ENCODE measurements at places on chromosomes 11 and 22.

- peak; percentile 96 for DNase-seq
Measured at GRCh38 chr22:31496007-31496734, at the start of gene SFI1. Gene SFI1, plus strand, starts transcription at chr22:31496536. Its CDS starts 11,749 bp downstream, at chr22:31508285.

- DNase-seq = no peak
Measured at GRCh38 chr11:75595429-75595828, 33.4 kb downstream of the SERPINH1 start.

- DNase-seq = no peak
Measured at GRCh38 chr11:15670520-15671070, 555.9 kb downstream of the INSC start.

DNA sequence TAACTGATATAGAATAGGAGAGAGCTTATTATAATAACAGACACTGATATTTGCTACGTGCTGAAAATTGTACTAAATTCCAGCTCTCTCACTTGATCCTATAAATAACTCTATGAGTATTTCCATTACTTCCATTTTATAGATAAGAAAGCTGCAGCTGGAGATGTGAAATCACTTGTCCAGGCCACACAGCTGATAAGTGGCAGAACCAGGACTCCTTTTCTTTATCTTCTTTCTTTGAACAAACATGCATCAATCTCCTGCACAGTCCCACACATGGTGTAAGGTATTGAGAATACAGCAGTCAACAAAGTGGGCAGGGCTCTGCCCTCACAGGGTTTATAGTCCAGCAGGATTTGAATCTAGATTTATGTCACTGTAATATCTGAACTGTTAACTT, 652.1 kb downstream of the NELL1 start:
- no peak for DNase-seq

DNA sequence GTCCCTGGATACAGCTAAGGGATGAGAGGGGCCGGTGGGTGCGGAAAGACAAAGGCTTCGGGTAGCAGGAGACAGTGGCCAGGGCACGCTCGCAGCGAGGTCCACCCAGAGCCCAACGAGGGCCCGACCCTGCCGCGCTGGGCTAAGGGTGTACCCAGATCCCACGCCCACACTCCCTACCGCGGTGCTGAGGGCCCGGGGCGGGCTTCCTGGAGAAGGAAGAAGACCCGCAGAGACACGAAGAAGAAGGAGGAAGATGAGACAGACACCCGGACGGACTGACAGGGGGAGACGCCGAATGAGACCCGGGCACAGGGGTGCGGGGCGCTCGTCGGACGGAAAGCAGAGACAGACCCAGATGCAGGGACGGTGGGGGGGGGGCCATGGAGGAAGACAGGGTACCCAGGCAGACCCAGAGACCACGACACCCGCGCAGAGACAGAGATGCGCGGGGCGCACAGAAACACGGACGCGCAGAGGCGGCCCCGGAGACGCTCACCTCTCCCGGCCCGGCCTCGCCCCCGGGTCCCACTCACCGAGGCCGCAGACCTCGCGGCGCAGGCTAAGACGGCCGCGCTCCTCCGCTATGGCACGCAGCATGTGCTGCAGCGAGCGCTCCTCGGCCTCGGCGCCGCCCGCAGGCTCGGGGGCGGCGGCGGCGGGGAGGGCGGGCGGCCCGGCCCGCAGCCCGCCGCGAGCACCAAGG, 437 bp downstream of the KIAA0930 start:
- DNase-seq = peak; percentile 34

- no peak for DNase-seq
Measured at GRCh38 chr22:46897246-46897623, 134.8 kb downstream of the TBC1D22A start.

- no peak for DNase-seq
Measured at GRCh38 chr11:72742513-72743320, 9.5 kb downstream of the ARAP1 start.

DNA sequence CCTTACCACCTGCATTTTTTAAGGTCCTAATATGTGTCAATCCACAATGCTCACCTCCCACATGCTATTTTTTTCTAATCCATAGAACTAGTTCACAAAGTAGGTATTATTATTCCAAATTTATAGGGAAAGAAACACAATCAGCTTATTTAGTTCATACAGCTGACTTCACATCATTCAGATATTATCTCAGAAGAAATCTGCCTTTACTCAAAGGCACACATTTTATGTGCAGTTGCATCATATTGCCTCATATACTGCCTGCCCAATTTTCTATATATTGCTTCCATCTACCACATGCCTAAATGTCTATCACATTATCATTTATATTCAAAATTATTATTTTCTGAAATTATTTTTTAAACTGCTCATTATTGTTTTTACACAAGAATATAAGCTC, 88.7 kb upstream of the LUZP2 start:
- no peak for DNase-seq

- no peak for DNase-seq
Measured at GRCh38 chr11:65895482-65895981, 4.7 kb downstream of the FOSL1 start.

DNA sequence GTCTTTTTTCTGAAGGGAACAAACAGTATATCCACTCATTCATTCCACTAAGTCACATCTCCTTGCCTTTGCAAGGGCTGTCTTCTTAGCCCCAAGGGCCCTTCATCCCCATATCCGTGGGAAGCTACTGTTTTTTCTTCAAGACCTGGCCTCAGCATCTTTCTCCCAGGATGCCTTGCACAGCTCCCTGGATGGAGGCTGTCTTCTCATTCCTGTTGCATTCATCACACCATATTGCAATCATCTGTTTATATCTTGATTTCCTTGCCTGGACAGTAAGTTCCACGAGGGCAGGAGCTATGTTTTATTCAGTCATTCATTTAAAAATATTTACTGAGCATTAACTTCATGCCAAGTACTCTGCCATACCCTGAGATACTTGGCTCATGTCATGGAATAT, 29.3 kb upstream of the NECTIN1 start:
- DNase-seq = no peak
